Stimulated activated effector memory CD8-positive, alpha-beta T cell treated with anti-CD3 and anti-CD28 coated beads, Interleukin-12 subunit alpha, Interleukin-12 subunit beta, amount 100 ng/mL, for 72 hours (primary cell): ENCODE measurements at places on chromosomes 12 and 14.

- no peak for DNase-seq
These were observed 134.6 kb upstream of the PZP start for GRCh38 chr12:9342614-9343353.

GRCh38 chr12:66236969-66237368, 48.0 kb downstream of the IRAK3 start:
- DNase-seq, result no peak

- no peak for DNase-seq
These were observed 136.8 kb upstream of the PRKD1 start for GRCh38 chr14:30064454-30064853.

GRCh38 chr12:57031138-57031725, 14.9 kb upstream of the TAC3 start:
- no peak for DNase-seq

DNA sequence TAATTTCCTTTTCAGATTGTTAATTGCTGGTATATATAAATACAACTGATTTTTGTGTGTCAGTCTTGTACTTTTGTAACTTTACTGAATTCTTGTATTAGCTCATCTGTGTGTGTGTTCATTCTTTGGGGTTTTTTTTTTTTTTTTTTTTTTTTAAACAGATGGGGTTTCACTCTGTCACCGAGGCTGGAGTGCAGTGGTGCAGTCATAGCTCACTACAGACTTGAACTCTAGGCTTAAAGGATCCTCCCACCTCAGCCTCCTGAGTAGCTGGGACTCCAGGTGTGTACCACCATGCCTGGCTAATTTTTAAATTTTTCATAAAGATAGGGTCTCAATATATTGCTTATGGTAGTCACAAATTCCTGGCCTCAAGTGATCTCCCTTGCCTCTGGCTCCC, 68.0 kb downstream of the WNK1 start:
- no peak for DNase-seq

DNA sequence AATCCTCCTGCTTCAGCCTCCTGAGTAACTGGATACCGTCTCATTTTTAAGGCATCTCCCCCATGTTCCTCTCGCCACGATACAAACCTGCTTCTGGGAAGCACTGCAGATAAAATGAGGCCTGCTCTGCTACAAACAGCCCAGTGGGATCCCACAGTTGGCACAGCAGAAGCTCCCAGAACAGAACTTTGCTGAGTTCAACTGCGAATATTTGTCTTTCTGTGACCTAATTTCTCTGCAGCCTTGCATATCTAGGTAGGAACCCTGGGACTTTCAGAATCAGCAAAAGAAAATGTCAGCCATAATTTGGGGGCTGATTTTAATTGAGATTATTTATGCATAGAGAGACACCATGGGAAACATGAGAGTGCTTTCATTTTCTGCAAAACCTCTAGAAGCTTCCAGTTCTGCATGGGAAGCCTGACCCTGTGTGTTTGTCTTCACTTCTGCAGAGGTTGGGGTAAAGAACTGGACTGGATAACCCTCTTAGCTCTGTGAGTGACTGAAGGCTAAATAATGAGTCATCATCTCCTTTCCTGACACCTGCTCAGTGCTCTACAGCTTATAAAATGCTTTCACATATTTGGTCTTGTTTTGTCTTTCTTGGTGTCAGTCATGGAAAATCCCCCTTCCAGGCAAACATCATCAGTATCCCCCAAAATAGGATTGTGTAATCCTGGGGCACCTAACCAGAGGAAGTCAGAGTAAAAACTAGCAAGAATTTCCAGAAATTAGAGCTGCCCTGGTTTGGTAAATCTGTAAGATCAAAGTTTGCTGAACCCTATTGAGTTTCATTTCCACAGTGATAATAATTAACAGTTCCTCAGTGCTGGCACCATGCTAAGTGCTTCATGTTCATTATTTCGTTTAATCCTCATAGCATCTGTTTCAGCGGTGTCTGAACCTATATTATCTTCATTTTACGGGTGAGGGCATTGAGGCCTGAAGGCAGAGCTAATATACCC, 185.8 kb downstream of the SLC15A4 start:
- DNase-seq, result no peak

DNA sequence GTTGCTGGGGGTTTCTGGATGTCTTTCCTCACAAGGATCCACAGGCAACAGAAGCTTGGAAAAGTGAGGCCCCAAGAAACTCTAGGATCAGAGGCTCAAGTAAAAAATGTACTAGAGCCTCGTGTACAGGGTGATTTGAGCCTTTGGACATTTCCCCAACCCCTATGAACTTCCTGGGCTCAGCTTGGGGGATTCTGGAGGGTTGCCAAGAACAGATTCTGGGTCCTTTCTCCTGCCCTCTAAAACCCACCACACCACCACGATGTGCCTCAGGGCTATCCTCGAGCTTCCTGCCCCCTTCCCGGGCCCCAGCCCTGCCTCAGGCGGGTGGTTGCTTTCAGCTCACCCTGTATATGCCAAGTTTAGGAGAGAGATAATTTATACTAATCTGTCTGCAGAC, 583 bp downstream of the FAM186B start:
- DNase-seq, result peak; percentile 28

- no peak for DNase-seq
These were observed 38.6 kb upstream of the MMP17 start for GRCh38 chr12:131789638-131790037.

DNA sequence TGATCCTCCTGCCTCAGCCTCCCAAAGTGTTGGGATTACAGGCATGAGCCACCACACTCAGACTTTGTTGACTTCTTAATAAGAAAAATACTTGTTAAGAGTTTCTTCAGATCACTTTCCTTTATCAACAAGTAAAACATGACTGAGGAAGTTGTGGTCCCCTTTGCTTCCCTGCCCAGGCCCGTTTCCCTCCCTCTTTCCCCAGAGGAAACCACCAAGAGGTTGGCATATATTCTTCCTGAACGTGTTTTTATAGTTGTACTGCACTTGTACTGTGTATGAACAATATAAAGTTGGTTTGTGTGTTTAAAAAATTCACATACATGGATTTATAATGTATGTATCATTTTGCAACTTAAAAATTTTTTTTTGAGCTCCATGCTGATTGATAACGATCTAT, 28.4 kb downstream of the PTPN11 start:
- DNase-seq, result no peak

- DNase-seq, result no peak
These were observed 990 bp upstream of the TPI1 start for GRCh38 chr12:6866163-6866919.

DNA sequence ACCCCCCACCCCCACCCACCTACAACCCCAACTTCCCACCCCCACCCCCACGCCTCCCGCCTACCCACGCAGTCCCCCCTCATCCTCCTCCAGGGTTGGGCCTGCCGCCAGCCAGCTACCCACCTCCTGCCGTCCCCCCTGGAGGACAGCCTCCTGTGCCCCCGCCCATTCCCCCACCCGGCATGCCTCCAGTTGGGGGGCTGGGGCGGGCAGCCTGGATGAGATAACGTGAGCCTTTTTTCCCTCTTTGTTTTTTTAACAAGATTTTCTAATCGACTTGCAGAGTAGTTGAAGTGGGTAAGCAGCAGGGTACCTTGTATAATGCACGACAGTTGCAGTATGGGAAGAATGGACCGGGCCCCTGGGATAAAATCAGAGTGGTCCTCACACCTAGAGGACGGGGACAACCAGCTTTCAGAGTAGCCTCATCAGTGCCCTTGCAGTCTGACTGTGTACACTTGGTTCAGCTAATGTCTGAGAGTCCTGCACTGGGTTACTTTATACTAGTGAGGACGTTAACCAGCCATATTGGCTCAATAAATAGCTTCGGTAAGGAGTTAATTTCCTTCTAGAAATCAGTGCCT, 29.4 kb downstream of the CCNK start:
- DNase-seq, result no peak

- no peak for DNase-seq
These were observed 293.6 kb downstream of the CACNA1C start for GRCh38 chr12:2346416-2346815.

GRCh38 chr12:69566603-69567002, 18.7 kb upstream of the CCT2 start:
- no peak for DNase-seq

DNA sequence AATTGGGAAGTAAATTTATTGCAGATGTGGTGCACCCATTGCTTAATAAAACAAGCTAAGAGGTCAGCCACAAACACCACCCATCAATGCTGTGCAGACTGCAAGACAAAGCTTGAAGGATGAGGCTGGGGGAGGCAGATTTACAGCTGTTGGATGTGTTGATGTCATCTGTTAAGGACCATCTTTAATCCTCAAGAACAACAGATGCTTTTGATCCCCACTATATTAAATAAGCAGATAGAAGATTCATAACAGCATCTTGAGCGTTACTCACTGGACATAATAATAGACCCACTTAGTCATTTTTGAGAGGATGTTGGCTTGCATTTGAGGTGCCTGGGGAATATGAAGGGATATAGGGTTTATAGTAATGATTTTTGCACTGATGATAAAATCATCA, 58.8 kb downstream of the GPR68 start:
- DNase-seq, result no peak

DNA sequence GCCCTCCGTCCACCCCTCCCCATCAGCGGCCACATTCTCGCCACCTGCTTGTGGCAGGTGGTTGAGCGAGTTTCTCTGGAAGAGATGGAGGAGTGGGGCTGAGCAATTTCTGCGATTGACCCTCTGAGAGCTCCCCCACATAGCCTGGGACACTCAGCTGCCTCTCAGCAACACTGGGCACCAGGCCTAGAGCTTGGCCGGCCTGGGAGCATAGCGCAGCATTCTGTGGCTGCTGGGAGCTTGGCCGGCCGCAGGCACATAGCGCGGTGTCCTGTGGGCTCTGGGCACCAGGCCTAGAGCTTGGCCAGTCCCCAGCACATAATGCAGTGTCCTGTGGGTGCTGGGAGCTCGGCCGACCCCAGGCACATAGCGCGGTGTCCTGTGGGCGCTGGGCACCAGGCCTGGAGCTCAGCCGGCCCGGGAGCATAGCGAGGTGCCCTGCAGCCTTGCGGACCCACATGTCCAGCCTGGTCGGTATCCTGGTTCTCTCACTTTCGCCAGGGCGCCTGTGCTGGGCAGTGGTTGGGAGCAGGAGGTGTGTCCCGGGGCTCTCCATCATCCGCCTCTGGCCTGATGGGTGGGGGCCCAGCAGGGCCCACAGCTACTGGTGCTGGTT, 43.8 kb downstream of the LRCOL1 start:
- DNase-seq, result no peak

DNA sequence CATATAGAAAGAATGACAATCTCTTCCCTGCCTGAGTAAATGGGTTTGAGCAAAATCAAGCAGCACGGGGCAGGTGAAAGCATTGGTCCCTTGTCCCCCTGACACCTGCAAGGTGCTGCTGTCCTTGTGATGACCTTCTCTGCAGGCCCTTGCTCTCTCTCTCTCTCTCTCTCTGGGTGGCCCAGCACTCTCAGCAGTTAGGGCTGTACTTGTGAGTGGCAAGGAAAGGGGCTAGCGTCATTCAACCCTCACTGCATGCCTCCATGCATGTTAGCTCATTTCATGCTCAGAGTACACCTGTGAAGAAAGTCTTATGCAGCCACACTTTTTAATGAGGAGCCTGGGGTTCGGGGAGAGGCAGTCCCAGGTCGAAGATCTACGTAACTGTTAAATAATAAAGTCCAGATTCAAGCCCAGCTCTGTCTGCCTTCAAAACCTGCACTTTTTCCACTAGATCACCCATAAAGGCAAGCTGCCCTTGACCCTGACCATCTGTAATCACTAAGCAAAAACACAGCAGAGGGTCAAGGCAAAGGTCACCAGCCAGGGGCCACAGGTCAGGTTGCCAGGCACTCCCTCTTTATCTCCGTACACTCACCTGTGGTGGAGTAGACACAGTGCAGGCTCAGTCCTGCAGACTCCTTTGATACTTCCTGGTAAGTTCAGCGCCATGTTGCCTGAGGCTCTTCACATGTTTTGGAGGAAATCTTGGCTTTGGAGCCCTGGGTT, 44.9 kb upstream of the CLMN start:
- DNase-seq, result no peak

DNA sequence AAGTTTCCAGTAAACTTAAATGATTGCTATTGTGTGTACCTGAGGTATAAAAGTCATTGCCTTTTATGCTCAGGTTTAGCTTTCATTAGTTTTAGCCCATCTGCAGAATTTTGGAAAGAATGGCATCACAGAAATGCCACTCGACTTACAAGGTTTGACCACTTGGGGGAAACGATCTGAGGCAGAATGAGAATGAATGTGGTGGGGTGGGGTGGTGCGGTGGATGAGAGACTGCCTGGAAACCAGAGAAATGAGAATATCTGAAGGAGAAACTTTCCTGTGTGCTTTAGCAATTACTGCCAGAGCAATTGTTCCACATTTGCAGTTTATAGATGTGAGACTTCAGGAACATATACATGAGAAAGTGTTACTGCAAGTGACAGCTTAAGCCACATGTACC, 225.4 kb upstream of the PDE3A start:
- DNase-seq, result no peak

- no peak for DNase-seq
These were observed 5.7 kb downstream of the CRADD start for GRCh38 chr12:93682846-93683261.

DNA sequence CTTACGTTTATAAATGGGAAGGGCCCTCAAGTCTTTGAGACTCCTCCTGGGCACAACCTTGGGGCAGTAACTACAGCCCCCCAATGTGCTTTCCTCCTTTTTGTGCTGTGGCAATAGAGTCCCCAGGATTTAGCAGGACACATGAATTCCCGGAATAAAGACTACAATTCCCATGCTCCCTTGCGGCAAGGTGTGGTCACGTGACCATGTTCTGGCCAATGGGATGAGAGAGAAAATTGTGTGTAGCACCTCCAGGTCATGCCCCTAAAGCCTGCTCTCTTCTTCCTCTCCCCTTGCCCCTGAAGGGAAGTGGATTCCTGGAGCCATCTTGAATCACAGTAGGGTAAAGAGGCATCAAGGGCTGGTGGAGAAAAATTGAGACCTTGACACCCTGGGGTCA, 295.1 kb upstream of the SFSWAP start:
- no peak for DNase-seq

DNA sequence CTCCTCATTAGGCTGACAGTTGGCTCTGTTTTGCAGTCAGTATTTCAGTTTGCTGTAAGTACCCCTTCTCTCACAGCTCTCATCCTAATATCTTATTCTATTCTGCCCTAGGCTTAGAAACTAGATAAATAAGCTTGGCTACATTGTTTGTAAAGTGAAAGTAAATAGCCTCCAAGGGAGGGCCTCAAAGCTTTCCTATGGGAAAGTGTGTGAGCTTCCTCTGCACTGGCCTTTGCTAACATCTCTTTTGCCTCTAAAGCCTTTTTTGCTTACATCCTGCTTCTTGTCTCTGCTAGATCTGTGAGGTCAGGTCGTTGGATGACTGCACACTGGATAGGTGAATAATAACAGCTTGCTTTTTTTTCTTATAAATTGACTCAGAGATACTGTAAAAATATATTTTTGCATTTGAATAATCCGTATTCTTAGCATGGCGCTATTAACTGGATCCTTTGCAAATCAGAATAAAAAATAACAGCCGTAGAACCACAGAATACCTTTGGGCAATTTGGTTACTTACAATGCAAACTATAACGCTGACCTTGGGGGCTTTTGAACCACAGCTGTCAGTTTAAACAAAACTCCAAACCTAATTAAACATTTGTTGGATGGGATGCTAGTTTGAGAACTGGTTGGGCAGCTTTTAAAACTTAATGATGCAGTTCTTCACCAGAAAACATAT, 55.1 kb downstream of the TTC6 start:
- no peak for DNase-seq
